ENCODE measurements at places on chromosomes 4 and X.

GRCh38 chr4:91527056-91527455 lies 776.7 kb upstream of the GRID2 start:
- DNase-seq: no peak
- H3K27ac ChIP-seq: no peak overlapping the region
- no peak overlapping the region for H3K4me3 ChIP-seq
- H3K36me3 ChIP-seq: no peaks in the 10 kb centered on the region
- H3K4me1 ChIP-seq: no peaks in the 10 kb centered on the region

DNA sequence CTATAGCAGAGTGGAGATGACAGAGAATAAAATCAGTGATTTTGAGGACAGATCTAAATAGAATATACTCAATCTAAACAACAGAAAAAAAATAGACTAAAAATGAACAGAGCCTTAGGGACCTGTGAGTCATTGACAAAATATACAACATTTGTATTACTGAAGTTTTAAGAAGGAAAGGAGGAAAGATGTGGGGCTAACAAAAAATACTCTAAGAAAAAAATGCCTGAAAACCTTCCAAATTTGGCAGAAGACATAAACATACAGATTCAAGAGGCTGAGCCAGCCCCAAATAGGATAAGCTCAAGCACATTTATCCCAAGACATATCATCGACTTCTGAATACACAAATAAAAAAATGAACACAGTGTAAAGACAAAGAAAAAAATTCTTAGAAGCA lies 123.6 kb upstream of the INTU start:
- no peaks in the 10 kb centered on the region for H3K27me3 ChIP-seq
- no peak overlapping the region for H3K27ac ChIP-seq
- DNase-seq: no peak
- no peaks in the 10 kb centered on the region for H3K36me3 ChIP-seq
- H3K4me1 ChIP-seq: no peaks in the 10 kb centered on the region

DNA sequence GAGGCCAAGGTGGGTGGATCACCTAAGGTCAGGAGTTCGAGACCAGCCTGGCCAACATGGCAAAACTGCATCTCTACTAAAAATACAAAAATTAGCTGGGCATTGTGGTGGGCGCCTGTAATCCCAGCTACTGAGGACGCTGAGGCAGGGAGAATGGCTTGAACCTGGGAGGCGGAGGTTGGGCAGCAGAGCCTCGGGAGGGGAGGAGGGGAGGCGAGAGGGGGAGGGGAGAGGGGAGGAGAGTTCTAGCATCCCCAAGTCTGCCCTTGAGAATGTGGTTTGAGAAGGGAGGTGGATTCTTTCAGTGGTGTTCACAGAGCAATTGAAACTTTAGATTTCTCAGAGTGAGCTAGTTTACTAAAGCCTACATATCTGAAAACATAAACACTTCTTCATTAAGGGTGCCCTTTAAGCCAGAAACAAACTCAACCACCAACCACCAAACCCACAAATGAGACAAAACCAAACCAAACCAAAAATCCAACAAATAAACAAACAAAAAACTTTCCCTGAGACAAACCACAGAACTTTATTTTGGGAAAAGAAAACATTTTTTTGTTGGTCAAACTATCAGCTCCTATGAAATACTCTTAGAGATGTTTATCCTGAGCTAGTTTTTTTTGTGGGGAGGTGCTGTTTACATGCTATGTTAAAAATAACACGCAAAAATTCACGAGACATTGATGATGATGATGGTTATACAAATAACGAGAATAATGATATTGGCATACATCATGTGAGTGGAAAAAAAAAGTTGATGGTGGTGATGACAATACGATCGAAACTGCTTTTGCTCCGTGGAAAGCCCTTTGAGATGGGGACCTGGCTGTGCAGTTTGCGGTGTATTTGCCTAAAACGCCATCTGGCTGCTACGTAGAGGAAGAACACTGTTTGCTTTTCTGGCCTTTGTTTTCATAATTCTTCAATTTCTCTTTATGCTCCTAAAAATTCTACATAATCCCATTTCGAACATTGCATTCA lies 98.2 kb upstream of the PRKX start:
- H3K36me3 ChIP-seq: no peaks in the 10 kb centered on the region
- no peak overlapping the region for H3K27ac ChIP-seq
- peaks cover 13% of the 10 kb centered on the region for H3K27me3 ChIP-seq
- no peak overlapping the region for H3K4me3 ChIP-seq

DNA sequence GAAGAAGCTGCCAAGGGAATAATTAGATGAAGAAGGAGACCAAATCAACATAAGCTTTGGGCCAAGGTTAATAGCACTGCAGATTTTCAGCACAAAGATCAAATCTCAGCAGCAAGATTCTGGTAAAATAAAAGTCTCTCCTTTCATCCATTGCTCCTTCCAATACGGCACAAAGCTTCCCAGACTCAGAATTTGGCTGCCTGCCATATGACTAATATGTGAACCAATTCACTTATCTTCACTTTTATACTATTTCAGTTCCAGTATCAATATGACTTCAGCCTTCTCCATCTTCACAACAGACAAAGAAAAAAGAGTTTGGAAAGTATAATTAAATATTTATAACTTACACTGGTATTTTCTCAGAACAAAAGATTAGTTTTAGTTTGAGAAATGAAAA lies 978.3 kb upstream of the GRID2 start:
- H3K27me3 ChIP-seq: no peaks in the 10 kb centered on the region
- H3K4me3 ChIP-seq: no peak overlapping the region
- DNase-seq: no peak
- H3K4me1 ChIP-seq: no peaks in the 10 kb centered on the region
- H3K36me3 ChIP-seq: no peaks in the 10 kb centered on the region

DNA sequence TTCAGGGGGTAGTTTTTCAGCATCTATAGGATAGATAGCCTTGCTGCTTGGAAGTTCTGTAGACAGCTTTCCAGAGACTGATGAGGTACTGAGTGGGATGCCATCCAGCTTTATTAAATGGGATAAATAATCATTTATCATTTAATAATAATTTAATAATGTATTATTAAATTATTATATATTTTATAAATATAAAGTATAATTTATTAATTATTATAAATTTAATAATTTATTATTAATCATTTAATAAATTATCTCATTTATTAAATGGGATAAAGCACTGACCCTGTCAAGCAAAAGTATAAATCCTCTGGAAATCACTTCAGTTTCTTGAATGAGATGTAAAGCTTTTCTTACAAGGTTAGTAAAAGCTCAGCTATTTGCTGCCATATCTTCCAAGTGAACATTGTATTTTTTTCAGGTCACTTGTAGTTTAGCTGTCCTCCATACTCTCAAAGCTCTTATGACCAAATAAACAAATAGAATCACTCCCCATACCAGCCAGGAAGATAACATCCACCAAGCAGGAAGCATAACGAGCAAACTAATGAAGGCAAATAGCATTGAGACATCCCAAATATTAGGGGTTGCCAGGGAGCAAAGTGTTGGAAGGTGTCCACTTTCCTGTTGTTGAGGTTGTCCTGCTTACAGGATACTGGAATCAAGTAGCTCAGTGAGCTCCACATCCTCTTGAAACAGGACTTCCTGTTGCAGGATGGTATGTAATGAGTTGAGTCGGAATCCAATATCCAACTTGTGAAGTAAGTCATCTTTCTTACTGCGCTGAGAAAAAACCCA lies 88.9 kb downstream of the ZNF674 start:
- no peak overlapping the region for H3K27ac ChIP-seq
- DNase-seq: no peak
- H3K4me3 ChIP-seq: no peak overlapping the region

DNA sequence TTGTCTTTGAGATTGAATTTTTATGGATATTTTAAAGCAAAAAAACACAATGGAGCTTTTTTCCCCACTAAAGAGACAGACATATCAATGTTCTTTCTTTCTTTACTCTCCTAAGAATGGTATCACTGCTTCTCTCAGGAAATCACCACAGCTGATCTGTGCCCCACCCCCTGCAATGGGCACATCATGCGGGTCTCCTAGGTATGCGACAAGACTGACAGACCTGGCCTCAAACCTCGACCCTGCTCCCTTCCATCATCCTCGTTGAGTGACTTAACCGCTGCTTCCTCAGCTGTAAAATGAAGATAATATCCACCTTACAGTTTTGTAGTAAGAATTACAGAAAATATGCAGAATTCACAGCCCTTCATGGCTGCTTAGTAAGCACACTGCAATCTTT lies 58.3 kb downstream of the LEF1 start:
- no peaks in the 10 kb centered on the region for H3K4me1 ChIP-seq
- H3K27ac ChIP-seq: no peak overlapping the region
- DNase-seq: no peak
- no peak overlapping the region for H3K4me3 ChIP-seq
- H3K27me3 ChIP-seq: no peaks in the 10 kb centered on the region
- H3K36me3 ChIP-seq: no peaks in the 10 kb centered on the region

GRCh38 chr4:80767944-80768343 lies 262.6 kb upstream of the BMP3 start:
- no peaks in the 10 kb centered on the region for H3K27me3 ChIP-seq
- H3K27ac ChIP-seq: no peak overlapping the region
- H3K4me3 ChIP-seq: no peak overlapping the region
- H3K4me1 ChIP-seq: no peaks in the 10 kb centered on the region

DNA sequence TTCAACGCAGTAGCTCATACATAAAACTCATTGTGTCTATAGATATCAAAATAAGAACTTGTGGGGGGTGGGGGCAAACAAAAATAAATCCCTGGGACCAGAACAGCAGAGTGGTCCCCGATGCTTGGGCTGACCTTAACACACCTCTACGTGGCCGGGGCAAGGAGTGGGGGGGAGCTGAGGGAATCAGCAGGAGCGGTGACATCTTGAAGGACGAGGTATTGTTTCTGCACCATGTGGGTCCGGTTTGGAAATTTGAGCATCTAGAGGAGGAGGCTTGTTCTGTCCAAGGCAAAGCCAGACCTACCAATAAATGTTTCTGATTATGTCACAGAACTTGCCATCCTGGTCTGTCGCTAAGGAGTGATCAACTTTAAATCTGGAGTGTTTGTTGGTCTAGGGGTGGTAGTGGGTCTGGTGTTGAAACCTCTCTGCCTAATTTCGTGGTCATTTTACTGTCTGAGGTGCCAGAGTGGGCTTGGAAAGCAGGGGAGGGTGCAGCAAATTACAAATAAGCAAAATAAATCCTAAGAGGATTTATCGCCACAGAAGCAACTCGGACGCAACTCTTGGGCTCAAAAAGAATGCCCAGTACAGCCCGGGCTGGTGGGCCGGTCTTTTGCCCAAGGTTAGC lies 774 bp upstream of the RAPGEF2 start:
- H3K4me3 ChIP-seq: peak overlapping the region; percentile 72
- H3K36me3 ChIP-seq: no peaks in the 10 kb centered on the region
- peaks cover 8% of the 10 kb centered on the region for H3K4me1 ChIP-seq
- H3K27ac ChIP-seq: no peak overlapping the region
- H3K27me3 ChIP-seq: no peaks in the 10 kb centered on the region
- DNase-seq: no peak

DNA sequence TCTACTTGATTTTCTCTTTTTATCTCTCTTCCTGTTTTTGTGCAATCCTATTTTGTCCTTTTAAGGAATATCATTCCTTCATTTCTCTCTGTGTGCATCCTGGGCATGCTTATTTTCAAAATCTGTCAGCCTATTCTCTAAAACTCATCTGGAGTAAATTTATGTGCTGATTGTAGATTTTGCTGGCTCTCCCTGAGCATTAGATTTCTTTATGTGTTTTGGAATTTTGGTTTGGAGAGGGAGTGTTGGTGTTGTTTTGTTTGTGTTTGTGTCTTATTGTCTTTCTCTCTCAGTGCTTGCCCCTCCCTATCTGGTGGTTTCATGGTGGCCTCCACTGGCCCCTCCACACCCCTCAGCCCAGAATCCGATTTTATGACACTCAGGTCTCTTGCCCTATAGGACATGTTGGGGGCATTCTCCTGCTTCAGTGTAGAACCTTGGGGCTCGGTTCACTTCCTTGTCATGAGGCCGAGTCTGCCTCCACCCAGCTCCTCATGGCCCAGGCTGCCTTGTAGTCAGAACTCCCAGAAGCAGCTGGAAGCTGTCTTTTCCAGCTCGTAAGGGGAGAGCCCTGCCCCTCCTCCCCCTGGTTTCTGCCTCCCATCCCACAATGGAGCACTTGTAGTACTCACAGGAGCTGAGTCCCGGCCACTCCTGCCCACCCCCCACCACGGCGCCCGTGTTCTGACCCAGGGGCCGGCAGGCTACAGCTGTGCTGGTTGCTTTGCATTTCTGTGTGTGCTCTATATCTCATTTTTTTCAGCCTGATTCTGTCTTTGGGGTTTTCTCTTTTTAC lies 24.5 kb upstream of the PJA1 start:
- H3K4me1 ChIP-seq: no peaks in the 10 kb centered on the region
- H3K27me3 ChIP-seq: peaks cover 12% of the 10 kb centered on the region
- DNase-seq: no peak
- no peak overlapping the region for H3K27ac ChIP-seq
- no peaks in the 10 kb centered on the region for H3K36me3 ChIP-seq

DNA sequence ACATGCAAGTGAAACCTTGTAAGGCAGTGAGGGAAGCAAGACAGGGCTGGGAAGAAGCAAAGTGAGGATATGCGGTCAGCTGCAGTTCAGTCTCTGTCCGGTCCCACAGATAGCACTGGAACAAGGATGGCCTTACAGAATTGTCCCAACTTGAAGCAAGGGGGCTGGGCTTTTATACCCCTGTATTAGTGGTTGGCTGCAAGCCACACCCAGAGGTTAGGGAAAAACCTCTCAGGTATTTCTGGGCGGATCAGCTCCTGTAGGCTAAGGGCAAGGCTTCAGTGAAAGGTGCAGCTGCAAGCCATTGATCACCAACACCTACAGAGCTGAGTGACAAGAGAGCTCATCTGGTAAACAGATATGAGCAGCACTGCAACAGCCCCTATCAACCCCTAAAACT lies 89.0 kb downstream of the KDR start:
- H3K27ac ChIP-seq: no peak overlapping the region
- no peak for DNase-seq
- H3K4me3 ChIP-seq: no peak overlapping the region

GRCh38 chr4:81407726-81408125 lies 64.0 kb downstream of the RASGEF1B start:
- H3K27me3 ChIP-seq: no peaks in the 10 kb centered on the region
- no peak overlapping the region for H3K4me3 ChIP-seq
- no peaks in the 10 kb centered on the region for H3K36me3 ChIP-seq
- H3K4me1 ChIP-seq: peaks cover 3% of the 10 kb centered on the region

GRCh38 chrX:37781814-37782213 lies 2.0 kb downstream of the CYBB start:
- H3K27ac ChIP-seq: no peak overlapping the region
- no peak overlapping the region for H3K4me3 ChIP-seq
- no peaks in the 10 kb centered on the region for H3K4me1 ChIP-seq
- no peaks in the 10 kb centered on the region for H3K36me3 ChIP-seq

DNA sequence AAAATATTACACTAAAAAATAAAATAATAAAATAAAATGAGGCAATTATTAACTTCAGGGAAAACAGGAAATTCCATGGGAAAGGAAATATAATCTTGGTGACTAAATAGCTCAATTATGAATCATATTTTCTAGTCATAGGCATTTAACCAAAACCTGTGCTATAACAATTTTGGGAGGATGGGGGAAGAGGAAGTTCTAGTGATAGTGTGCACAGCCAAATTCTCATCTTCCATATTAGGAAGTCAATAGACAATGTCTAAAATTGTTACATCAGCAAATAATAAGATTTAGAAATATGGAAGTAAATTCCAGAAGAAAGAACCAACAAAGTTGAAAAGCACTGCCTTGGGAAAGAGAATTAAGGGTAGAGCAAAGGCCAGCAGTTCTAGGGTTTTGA lies 2.8 kb downstream of the AWAT2 start:
- H3K27ac ChIP-seq: no peak overlapping the region
- H3K4me1 ChIP-seq: peaks cover 13% of the 10 kb centered on the region
